ENCODE measurements at places on chromosomes 5 and 9. TPM values are rescaled to one million over a fixed set of nuclear protein-coding genes. Genes with fewer than 3 reads are reported as not detected.

ENC1 gene
- 11.9 TPM for total RNA-seq

CD14 gene
- total RNA-seq = 224 TPM

GRCh38 chr5:34656001-34656699 lies at the start of gene RAI14:
TSS of gene RAI14 (plus strand) at chr5:34656328. CDS start at chr5:34686920, 30,592 bp downstream.
- peak; percentile 93 for DNase-seq

GRCh38 chr5:52838326-52839015 lies 50.8 kb downstream of the ITGA1 start:
- DNase-seq = no peak
